ENCODE measurements at places on chromosomes 2 and 18.

GRCh38 chr2:160321006-160321405, 120.9 kb upstream of the ITGB6 start:
- no peak for DNase-seq

DNA sequence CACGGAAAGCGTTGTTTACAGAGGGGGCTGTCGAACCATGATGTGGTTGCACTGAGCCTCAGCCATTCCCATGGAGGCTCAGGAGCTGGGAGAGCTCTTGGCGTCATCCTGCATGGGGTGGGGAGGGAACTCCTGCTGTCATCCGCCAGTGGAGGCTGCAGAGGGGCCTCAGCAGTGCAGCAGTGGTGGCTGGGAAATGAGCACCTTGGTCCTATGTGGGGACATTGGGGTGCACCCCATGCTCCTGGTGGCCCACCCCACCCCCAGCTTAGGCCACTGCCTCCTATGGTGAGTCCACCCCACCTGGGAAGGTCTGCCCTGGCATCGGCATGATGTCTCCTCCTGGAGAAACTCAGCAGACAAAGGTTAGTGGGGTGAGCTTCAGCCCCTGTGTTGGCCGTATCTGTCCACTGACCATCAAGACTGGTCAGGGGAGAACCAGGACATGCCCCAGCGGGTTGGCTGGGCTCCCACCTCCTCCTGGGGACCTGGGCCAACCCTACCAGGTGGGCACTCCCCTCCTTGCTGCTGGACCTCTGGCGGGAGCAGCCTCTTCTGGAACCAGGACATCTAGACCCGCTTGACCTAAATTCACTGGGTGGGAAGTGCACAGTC, 67.8 kb upstream of the HDAC4 start:
- DNase-seq, result peak; percentile 37

- no peak for DNase-seq
These were observed 115.8 kb upstream of the STON1 start for GRCh38 chr2:48414196-48414595.

DNA sequence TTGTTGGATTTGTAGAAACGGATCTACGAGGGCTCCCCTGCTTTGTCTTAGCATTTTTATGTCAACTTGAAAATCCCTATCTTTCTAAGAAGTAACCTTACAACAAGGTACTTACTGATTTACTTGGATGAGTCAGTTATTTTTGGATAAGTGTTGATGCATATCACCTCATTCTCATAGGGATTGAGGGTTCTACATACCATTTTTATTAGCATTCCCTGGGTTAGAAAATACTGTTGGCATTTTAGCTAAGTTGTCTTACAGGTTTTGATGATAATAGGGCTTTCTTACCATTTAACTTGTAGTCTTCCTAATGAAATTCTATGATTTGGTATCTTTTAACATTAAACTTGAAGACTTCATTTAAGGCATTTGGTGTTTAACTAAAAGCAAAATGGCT, 125.2 kb downstream of the UBE2E3 start:
- DNase-seq, result no peak

- DNase-seq, result no peak
These were observed 139.6 kb upstream of the ARHGAP28 start for GRCh38 chr18:6589923-6590322.

DNA sequence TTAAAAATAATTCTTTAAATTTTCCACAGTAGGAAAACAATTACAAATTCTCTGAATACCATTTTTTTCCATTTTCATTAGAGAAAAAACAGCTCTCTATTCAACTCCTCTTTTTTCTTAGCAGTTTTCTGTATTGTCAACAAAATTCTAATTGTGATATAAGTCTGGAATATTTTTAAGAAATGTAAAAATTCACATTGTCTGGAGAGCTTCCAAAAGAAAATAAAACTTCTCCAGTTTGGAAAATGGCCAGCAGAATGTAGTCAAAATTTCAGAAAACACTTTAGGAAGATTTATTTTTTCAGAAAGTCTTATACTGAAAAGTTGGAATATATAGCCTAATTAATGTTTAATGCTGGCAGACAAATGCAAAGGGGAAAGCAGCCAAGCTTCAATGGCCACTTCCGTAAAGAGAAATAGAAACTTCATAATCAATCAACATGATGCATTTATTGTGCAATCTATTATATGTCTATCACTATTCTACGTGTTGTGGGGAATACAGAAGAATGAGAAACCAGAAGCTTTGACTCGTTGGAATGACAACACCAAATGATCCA, 733.2 kb upstream of the PKDCC start:
- no peak for DNase-seq

DNA sequence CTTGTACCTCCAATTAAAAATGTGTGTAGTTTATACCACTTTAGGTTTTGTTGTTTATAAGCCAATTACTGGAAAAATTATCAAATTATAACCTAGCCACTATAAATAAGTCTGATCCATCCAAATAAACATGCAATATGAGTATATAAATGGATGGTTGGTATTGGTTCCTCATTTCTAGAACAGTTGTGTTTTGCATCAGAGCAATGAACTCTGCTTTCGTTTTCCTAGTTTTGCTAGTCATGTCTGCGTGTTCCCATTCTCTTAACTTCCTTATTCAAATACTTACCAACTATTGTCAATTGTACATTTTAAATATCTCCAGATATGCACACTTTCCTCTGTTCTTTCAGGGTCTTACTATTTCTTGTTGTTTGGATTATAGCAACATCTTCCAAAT, 641.7 kb downstream of the NR4A2 start:
- DNase-seq, result no peak

DNA sequence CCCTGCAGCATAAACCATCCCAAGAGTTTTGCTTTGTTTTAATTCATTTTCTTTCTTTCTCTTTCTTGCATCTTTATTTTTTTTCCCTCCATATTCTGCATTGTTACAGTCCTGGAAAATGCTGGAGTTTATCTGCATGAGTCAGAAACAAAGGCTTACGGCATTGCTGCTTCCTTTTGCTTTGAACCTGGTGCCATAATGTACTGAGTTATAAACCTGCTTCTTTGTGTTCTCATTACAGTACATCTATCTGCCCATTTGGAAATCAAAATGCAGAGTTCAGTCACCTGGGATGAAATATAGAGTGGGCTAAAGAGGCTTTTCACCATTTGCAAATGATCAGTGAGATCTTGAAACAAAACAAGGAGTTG, 1009.2 kb upstream of the FANCL start:
- DNase-seq, result no peak

DNA sequence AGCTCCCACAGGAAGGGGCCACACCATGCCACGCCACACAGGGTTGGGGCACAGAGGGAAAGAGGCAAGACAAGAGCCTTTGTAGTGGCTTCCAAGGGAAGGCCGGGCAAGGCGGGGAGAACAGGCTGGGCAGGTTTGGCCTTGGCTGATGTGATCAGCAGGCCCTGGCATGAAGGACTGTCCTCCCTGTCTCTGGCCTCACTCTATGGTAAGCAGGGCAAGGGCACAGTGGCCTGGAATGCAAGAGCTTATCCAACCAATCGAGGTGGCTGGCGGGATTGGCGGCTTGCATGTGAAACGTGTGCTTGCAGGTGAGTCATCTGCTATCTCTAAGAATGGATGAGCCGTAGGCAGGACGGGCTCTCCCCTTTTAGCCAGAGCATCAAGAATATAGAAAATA, 6.4 kb upstream of the ATP9B start:
- no peak for DNase-seq

DNA sequence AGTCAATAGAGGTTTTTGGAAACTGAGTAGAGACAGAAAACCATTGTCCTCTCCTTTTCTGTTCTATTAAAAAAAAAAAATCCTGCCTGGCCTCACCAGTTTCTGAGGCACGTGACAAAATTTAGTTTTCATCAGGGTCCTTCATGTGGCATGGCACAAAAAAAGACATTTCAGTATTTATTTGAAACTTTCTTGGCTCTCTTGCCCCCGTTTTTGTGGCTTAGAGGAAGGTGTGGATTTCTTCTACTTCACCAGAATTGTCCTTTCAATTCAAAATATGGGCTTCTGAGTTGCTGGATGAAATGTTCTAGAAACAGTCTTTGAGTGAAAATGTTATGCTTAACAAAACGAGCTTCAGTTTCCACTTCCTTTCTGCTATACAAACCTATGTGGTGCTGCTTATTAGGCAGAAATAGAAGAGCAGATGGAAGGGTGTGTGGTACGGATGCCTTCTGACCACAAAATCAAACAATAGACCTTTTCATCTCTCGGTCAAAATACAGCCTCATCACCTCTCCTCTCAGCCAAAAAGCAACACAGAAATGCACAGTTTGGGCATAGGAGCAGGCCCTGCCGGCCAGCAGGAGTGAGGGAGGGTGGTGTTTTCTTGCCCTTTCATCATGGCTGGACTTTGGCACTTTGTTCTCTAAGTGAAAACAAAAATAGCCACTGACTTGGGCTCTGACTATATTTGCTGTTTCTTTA, 89.2 kb downstream of the SH3RF3 start:
- no peak for DNase-seq

DNA sequence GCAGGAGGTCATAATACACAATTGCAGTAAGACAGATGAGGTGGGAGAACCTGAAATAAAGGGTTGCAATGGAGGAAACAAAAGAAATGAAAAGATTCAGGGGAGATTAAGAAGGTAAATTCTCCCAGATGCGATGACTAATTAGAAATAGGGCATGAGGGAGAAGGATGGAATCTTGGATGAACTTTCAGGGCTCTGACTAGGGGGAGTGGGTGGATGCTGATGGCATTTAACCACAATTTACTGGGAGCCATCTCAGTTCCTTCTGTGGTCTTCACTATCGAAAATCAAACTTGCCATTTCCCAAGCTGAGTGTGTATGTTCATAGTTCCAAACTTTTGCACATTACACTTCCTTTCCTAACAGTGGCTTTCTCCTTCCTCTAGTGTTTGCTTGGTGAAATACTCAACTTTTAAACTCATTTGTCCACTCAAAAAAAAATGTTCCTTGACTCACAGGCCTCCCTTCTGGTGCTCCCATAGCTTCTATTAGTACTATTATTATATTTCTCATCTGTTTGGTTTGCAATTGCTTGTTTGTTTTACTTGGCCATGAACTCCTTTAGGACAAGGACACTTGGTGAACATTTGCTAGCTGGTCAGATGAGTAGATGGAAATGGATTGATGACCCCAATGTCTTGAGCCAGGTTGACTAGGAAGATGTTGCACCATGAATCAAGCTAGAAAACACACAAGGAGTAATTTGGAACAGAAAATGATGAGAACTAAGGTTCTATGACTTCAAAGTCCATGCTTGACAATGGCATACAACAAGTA, 178.5 kb downstream of the DIS3L2 start:
- no peak for DNase-seq

GRCh38 chr2:33153008-33153407, 206.3 kb downstream of the LTBP1 start:
- DNase-seq, result no peak

DNA sequence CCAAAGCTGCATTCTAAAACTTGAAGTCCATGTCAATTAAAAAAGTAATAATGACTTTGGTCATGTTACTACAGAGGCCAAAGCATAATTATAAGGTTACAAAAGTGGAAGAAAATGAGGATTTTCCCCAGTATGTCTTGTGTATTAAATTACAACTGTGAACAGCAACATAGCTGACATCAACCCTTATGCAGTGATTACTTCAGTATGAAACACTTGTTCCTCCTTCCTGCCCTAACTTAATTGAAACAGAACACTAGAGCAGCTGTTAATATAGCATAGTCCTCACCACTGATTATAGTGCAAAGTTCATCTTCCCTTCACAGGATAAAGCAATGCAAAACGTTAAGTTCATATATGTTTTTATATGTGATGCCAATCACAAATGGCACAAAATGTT, 29.9 kb downstream of the EPB41L3 start:
- DNase-seq, result no peak

GRCh38 chr2:26432859-26433258, 31.1 kb downstream of the DRC1 start:
- DNase-seq, result no peak

- peak; percentile 78 for DNase-seq
These were observed 97.7 kb upstream of the SMAD7 start for GRCh38 chr18:49048396-49049020.

GRCh38 chr2:236847538-236848263, 238.0 kb upstream of the COPS8 start:
- DNase-seq, result no peak

GRCh38 chr2:71562518-71562917, 109.2 kb downstream of the DYSF start:
- no peak for DNase-seq

DNA sequence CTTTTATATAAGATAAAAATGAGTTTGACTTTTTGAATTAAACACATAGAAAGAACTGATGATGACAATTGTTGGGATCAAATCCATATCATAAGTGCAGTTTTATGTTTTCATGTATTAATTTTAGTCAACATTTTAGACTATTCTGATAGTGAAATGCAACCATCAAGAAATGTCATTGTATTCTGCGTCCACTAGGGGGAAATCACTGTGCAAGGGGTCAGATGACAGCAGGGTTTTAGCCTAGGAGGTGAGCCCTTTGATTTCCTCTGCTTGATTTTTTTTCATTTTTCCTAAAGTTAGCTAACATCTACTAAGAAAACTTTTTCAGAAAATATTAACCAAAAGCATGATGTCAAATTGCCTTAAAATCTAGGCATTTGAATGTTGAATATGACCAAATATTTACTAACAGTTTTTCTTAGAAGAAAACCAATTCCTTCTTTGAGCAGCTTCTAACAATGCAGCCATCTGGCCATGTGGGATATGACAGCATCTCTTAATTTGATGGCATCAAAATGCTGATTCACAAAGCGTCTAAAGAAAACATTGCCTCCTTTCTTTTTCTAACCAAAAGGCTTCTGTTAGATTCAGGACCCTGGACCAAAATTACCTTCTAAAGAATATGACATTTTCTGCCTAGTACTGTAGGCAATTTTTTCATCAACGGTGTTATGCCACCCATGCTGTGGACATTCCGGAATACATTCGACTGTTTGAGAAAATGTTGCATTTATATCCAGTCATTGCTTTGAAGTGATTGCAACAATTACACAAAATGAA, 141.5 kb downstream of the SPHKAP start:
- DNase-seq, result peak; percentile 2

DNA sequence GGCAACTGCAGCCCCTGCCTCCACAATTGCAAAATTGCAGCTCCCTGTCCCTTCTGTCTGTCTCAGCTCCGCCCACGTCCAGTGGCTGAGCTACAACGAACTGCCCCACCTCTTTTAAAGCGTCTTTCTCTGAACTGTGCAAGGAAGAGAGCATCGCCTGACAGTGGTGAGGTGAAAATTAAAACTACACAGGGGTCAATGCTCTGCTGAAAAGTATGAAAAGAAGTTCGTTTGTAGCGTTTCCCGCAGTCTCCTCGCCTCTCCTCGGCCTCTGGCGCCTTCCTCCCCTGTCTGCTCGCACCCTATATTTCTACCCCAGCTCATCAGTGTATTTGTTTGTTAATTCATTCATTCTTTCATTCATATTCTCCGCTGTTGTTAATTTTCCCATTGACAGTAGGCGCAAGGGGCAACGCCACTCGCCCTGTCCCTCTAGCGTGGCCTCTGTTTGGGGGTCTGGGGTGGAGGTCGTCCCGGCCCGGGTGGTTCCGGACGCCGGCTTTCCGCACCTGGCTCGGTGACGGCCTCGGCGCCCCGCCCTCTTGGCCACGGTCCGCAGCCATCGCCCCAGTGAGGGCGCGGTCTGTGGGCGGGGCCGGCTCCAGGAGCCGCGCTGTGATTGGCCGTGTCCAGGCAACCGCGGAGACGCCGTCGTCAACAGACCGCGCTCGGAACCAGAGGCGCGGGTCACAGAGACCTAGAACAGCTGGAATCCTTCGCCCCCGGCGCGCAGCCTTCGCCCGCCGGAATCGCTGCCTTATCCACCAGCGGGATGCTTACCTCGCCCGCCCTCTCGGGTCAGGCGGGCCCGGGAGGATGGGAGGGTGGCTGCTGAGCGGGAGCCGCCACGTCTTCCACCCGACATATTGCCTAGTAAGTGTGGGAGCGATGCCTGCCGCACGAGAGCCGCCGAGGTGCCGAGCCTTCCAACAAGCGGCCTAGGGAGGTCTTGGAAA, at the start of gene VWA3B:
TSS of gene VWA3B (plus strand) at position 677 of the 956 bp plus-strand sequence. CDS start 5,926 bp downstream, outside the sequence.
- DNase-seq, result peak; percentile 34

GRCh38 chr18:57640749-57641148, 19.1 kb upstream of the NARS1 start:
- no peak for DNase-seq
